Immature natural killer cell (primary cell): ENCODE measurements at places on chromosomes 2 and 18.
A peak's percentile ranks its signal among the peaks of the same experiment; 100 is the strongest.

- DNase-seq = no peak
These were observed 500.2 kb upstream of the HS6ST1 start for GRCh38 chr2:128818704-128819491.

DNA sequence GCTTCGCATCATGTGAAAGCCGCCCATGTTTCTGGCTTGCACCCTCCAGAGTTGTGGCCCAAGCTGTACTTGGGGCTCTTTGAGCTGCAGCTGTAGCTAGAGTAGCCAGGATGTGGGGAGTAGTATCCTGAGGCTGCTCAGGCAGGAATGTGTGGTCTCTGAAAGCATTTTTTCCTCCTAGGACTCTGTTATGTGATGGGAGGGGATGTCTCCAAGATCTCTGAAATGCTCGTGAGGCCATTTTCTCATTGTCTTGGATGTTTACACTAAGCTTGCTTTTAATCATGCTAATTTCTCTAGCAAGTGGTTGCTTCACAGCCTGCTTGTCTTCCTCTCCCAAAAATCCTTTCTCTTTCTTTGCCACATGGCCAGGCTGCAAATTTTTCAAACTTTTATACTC lies 687.6 kb downstream of the DCDC2C start:
- DNase-seq = no peak

- no peak for DNase-seq
These were observed 699 bp upstream of the RAPGEF4 start for GRCh38 chr2:172734711-172735581.

DNA sequence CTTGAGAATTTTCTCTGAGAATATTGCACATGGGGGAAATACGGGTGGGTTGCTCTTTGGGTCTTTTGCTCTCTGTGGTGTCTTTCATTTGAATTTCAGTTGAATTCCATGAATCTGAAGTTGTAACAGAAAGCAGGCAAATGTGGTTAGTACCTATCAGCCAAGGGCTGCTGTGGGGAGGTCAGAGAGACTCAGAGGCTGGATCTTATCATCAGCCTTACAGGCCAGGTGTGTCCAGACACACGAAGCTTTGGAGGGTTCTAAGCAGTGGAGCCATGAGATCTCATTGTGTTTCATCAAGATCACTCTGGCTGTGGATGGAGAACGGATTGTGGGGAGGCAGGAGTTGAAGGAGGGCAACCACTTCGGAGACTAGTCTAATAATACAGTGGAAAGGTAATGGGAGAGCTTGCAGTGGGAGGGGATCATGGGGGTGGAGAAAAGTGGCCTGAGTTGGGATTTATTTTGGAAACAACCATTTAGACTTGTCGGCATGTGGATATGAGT lies 68.1 kb downstream of the GNAL start:
- DNase-seq = no peak

- DNase-seq = no peak
These were observed 41.9 kb downstream of the ZNF516 start for GRCh38 chr18:76453057-76453561.

DNA sequence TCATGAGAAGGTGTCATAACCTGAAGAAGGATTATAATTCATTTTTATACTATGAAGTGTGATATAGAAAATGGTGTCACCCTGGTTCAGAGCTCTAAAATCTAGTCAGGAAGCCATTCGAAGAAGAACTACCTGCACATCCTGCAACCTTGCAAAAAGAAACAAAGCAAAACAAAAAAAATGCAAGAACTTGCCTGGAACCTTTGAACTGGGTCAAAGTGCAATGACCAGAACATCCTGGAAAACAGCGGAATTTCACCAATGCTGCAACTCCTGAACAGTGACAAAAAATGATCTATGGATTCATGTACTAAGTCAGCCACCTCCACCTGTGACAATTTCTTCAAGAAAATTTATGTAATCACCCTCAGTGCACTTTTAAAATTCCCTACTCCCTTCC lies 1083.3 kb upstream of the GYPC start:
- no peak for DNase-seq

- no peak for DNase-seq
These were observed 31.8 kb downstream of the AGFG1 start for GRCh38 chr2:227503433-227504406.

DNA sequence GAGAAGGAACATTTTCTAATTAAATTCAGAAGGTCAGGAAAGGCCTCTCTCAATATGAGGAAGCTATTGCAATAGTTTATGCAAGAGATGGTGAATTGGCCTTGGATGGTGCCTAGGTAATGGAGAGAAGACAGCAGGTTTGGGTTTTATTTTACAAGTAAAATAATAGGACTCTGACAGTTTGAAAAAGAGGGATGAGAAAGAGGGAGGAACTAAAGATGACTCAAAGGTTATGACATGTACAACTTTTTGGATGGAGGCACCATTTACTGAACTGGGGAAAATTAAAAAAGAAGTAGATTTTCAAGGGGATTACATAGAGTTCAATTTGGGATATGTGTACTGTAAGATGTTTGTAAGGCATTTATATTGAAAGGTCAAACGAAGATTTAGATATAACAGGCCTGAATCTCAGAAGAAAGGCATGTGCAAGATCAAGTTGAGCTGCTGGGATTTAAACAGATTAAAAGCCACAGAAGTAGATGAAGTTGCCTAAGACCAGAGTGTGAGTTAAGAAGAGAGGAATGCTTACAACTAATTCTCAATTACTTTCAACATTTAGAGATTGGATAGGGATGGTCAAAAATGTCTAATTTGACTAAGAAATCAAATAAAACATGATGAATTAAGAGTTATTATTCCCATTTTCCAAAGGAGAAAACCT lies 12.3 kb upstream of the ASNSD1 start:
- DNase-seq = no peak

GRCh38 chr18:24735624-24736231 lies 275.3 kb downstream of the HRH4 start:
- DNase-seq = no peak

GRCh38 chr18:34723143-34723542 lies 13.0 kb downstream of the DTNA start:
- DNase-seq = peak; percentile 56

GRCh38 chr18:58562999-58563667 lies 65.8 kb downstream of the ALPK2 start:
- DNase-seq = no peak

DNA sequence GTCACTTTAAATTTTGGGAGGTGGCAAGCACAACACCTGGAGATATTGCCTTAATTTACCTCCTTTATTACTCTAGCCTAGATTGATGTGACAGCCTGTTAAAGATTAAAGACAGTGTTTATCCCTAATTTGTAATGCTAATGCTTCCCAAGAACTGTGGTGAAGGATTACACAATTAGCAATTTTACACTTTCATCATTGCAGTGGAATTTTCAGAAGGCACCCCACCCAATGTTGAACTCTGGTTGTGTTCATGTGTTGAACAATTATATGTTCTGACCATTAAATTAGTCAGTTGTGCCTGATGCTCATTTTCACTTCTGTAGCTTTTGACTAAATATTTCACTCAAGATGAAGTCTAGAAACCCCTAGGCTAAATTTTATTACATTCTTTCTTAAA lies 317.1 kb upstream of the CWC22 start:
- no peak for DNase-seq

DNA sequence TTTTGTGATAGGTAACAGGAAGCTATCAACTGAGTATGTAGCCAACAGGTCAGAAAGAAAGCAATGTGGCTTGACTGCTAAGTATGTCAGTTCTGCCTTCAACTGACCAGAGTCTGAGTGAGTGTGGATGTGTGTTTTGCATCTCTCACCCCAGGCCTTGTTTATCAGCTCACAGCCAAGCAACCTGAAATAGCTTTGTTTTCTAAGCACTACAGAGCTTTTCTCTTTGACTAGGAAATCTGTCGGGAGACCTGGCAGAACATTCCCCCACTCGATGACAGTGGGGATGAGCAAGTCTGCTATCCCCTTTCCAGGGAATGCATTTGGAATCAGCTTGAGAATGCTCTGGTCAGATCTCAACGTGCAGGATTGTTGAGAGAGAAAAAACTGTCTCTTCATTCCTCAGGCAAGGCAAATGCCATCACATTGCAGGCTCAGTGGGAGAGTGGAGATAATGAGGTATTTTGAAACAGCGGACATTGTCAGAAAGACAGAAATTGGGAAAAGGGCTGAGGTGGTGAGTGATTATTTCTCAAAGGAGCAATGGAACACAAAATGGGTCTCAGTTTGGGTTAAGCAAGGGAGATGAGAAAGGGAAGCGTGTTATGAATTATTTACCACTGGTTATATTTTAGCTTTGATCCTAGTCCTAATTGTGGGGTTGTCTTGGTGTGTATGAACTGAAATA lies 233.8 kb upstream of the PIK3C3 start:
- DNase-seq = no peak

DNA sequence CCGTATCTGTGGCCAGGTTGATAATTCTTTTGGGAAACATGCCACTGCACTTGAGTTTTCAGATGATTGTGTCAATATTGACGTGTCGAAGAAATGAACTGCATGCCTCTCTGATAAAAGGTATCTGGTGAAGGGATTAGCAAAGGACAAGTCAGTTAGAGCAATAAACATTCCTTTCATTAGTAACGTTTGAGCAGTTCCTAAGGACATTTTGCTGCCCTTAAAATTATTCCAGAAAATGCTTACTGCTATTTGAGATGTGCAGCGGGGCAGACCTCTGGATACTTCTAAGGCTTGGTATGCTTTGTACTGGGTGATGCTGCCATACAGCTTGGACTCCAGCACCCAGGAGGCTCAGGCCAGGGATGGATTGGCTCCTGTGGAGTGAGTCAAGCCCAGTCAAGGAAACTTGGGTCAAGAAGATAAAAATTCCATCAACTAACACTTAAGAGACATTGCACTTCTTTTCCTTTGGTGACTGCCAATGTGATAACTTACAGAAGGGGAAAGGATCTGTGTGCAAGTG lies 166.7 kb downstream of the FHOD3 start:
- DNase-seq = peak; percentile 4

DNA sequence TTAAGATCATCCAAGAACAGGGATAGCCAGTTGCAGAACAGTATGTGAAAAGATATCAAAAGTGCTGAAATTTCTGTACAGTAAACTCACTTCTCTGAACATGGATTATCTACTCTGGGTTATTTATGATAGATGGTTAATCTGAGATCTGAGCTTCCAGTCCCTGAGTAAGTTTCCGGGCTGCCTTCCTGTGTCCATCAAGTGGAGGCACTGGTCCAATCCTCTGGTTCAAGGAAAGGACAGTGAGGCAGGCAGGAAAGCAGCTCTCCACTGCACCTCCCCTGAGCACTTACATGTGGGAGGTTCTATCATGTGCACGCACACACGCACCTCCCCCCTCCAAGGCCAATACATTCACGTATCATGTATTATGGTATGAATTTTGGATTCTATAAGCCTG lies 32.5 kb downstream of the GPR45 start:
- DNase-seq = no peak

- no peak for DNase-seq
These were observed 84.9 kb upstream of the EPB41L3 start for GRCh38 chr18:5628512-5629255.

GRCh38 chr2:171578127-171578803 lies 56.0 kb downstream of the CYBRD1 start:
- no peak for DNase-seq

- no peak for DNase-seq
These were observed 61.7 kb downstream of the EML4 start for GRCh38 chr2:42230891-42231290.

- peak; percentile 72 for DNase-seq
These were observed 36.1 kb downstream of the NHEJ1 start for GRCh38 chr2:219124381-219125110.

DNA sequence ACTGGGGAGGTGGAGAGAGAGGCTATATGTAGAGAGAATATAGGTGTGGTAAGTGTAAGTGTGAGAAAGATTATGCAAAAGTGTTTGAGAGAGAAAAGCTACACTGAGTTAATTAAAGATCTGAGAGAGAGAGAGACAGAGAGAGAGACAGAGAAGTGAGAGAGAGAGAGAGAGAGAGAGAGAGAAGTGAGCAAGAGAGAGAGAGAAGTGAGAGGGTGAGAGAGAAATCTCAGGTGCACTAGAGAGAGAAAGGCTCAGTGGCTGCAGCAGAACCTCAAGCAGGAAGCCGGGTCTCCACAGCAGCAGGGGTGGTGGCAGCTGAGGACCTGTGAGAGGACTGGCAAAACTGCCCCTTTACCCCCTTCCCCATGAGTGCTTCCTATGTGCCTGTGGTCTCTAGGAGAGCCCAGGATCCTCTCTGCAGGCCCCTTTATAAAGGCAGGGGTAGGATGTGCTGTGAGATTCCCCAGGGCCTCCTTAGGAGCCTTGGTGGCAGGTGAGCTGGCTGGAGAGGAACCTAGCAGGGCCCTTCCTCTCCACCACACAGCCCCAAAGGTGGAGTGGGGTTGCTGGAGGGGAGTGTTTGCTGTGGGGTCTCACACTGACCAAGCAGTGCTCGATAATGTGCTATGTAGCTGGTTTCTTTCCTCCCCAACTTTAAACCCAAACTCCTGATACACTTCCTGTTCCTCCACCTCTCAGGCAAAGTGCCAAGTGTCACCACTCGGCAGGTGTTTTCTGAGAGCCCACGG lies 52.6 kb downstream of the SLC4A5 start:
- DNase-seq = peak; percentile 55

GRCh38 chr2:95024371-95024770 lies 1.1 kb upstream of the MAL start:
- DNase-seq = no peak

DNA sequence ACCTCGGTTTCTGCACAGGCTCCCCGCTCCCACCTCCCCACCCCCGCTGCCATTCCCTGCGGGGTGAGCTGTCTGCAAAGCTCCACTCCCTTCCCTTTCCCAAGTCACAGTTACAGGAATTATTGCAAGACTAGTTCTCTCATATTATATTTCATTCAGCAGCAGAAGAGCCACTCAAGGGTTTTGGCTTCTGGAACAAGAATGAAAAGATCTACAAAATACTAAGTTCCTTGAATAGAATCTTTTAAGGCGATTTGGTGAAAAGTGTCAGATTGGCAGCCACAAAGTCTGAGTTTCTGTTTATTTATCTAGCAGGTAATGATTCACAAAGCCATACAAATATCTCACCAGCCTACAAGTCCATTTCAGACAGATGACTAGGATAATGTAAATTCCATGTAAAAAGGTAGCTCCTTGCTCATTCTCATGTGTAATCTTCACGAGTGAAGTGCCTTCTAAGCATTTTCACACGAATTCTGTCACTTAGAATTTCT lies 221.9 kb upstream of the RBBP8 start:
- DNase-seq = no peak

DNA sequence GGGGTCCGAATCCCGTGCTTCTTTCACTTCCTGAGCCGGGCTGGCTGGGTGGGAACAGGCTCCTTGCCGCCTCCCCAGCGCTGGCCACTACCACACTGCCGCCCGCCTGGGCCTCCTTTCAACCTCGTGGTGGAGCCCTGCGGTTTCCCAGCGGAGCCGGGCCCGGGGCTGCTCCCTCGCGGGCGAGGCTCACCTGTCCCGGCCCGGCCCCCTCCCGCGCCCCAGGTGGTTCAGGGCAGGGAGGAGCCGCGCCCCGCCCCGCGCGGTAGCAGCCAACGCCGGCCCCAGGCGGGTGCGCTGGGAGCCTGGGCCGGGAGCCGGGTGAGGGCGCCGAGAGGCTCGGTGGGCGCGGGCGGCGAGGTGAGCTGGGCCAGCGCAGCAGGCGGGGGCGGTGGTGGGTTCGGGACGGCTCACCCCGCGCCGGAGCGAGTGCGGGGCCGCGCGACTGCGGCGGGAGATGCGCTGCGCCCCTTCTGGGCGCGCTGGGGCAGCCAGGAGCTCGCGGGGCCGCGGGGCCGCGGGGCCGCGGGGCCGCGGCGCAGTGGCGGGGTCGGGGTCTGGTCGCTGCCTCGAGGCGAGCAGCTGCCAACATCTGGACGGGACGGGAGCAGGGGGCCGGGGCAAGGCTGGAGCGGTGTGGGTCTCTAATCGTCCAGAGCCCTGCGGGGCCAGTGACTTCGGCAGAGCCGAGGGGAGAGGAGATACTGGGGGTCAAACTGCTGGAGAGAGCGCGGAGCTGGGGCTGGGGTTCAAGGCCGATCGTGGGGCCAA lies at the start of gene LYPD6B:
Gene LYPD6B (plus strand): TSS at position 258 of the 771 bp plus-strand sequence. CDS start 92,250 bp downstream, outside the sequence.
- DNase-seq = no peak

- no peak for DNase-seq
These were observed 6.2 kb downstream of the IMPA2 start for GRCh38 chr18:11987527-11987926.
